ENCODE measurements at places on chromosomes 7 and 10.

DNA sequence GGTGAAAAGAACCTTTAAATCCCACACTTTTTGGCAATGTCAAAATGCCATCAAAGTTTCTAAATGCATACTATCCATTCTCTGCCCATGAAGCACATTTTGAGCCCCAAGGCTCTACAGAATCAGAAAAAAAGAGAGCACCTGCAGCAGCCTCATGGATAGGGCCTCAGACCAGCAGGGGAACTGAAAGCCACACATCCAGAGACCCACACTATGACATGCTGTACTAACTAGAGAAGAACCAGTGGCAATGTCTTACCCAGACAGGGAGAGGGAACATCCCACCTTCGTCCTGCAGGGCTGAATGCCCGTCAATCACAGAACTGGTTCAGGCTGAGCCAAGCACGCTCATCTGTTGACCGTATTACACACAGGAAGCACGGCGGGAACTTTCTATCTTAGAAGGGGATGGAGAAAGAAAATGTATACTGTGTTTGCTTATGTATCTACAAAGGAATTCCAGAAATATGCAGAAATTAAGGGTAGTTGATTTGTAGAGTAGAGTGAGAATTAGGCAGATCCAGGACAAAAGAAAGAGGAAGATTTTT, 237.2 kb downstream of the GLI3 start:
- no peak for DNase-seq

DNA sequence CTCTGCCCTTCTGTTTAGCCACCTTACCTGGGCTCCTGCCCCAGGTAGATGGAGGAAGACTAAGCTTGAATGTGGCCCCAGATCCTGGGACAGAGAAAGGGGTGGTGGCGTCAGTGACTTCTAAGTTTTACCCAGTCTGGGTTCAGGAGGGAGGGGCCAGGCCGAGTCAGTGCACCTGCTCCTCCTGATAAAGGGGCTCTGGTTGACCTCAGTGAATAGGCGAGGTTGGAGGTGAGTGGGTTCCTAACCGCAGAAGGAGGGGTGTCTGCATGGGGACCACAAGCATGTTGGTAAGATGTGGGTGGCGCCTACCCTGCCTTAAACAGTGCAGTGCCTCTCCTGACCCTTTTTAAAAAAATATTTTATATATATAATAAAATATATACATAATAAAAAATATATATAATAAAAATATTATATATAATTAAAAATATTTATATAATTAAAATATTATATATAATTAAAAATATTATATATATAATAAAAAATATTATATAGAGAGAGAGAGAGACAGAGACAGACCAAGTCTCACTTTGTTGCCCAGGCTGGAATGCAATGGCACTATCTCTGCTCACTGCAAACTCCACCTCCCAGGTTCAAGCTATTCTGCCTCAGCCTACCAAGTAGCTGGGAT, 97.3 kb upstream of the GTF2I start:
- DNase-seq: no peak

GRCh38 chr10:110211465-110211843, 4.0 kb downstream of the MXI1 start:
- DNase-seq: no peak

- DNase-seq: no peak
Observed at GRCh38 chr7:12581897-12582296, 11.4 kb downstream of the SCIN start.

- DNase-seq: no peak
Observed at GRCh38 chr7:20241911-20242261, 24.7 kb upstream of the MACC1 start.

GRCh38 chr7:149867762-149868622, 5.8 kb upstream of the ATP6V0E2 start:
- DNase-seq: no peak

DNA sequence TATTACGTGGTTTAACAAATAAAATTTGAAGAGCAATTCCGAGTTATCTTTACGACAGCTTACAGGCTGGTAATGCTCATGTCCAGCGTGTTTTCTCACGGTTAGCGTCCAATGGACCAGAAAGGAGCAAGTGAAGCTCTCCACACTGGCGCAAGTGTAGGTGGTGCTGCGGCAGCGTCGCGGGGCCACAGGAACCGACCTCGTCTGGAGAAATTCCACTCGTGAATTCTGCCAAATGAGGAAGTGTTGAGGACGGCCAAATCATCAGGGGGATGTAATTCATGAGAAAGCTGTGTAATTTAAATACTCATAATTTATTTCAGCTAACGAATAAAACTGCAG, 350 bp upstream of the ZNF37A start:
- no peak for DNase-seq

GRCh38 chr7:37986908-37987330, 66.5 kb downstream of the EPDR1 start:
- no peak for DNase-seq

DNA sequence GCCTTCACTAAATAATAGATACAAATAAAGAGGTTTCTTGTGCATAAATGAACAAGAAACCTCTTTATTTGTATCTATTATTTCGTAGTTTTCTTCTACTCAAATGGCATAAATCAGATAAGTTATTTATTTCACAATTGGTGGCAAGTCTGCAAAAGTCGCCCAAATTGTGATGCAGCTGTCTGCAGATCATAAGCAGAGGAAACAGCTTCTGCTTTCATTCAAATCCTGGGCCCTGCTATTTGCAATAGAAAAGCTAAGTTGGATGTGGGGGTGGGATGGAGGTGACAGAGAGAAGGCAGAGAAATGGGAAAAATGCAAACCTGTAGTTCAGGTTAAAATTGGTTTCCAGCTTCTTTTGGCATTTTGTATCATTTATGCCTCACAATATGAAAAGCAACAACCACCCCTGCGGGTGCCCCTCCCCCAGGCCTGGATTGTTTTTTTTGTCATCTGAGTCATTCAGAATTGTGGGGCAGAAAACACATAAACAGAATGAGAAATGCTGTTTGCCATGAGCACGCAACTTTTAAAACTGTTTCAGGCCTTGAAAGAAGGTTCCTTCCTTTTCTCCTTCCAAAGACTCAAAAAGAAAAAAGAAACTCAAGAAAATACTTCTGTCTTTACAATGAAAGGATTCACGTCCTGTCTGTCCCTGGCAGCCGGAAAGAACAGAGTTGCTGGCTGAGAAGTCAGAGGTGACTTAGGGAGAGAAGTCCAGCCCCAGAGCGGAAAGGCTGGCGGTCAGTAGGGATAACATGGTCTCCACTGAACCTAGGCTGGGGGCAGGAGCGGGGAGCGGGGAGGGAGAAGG, 132.9 kb downstream of the BAMBI start:
- DNase-seq: no peak
